ENCODE measurements at places on chromosomes 7 and 10.

DNA sequence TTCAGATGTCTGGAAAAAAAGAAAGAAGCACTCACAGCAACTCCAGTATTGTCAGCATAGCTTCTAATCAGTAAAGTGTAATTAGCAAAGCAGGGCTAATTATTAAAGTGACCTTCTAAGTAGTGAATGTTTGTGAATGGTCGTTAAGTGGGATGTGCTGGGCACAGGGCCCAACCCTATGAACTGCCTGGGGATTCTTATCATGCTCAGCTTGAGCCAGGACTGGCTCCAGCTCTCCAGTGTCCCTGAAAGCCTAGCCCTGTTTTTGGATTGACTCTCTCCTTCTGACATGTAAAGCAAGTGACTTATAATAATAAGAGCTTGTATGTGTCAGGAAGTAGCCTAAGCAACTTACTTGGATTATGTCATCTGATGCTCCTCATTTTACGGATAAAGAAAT, 9.5 kb upstream of the TBX20 start:
- DNase-seq = no peak

- DNase-seq = no peak
Measured at GRCh38 chr7:34438436-34438835, 219.6 kb upstream of the NPSR1 start.

DNA sequence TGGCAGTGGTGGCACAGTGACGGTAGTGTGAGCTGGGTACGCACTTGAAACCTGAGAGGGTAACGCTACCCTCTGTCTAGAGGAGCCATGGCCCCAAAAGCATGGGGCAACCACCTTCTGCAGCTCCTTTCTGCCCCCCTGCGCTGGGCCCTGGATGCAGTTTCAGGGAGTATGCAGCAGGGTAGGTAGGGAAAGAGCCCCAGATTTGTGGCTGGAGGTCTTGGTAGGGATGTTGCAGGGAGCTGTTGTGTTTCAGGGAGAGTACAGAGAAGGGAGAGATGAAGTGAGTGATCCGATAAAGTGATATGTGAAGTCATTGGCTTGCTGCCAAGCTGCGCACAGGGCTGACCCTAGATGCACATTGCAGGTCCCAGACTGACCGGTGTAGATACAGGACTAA, 2.7 kb upstream of the PGAM2 start:
- no peak for DNase-seq

DNA sequence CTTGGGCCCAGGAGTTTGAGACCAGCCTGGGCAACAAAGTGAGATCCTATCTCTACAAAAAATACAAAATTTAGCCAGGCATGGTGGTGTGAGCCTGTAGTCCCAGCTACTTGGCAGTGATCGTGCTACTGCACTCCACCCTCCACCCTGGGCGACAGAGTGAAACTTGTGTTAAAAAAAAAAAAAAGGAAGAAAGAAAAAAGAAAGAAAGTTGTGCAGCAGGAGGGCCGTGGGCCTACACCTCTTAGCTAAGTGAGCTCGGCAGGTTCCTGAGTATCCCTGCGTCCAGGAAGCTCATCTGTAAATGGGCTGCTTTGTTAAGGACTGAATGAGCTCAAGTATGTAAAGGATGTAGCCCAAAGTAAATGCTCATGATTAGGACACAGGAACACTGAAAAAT, 155.0 kb downstream of the RNF216 start:
- no peak for DNase-seq

DNA sequence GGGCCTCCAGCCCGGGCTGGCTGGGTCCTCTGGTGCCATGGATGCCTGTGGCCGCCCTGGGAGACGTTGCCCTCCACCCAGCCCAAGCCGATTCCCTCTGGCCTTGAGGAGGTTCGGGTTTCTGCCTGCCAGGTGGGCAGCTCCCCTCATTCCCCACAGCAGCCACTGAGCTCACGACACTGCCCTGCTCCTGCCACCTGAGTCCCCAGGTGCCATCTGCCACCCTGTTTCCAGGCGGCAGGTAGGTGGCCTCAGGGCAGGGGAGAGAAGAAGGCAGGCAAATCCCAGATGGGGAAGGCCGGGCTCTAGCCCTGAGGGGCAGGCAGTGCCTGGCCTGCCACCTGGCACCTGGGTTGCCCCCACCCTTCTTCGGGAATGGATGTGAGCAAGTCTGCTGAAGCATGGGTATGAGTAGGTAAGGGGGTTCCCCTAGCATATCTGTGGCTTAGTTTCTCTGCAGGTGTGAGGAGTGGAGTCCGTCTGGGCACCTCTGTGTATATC, 92.2 kb upstream of the PPIF start:
- no peak for DNase-seq

- peak; percentile 40 for DNase-seq
Measured at GRCh38 chr10:110207805-110208613, 604 bp downstream of the MXI1 start.

- DNase-seq = no peak
Measured at GRCh38 chr10:77072836-77073662, 564.6 kb downstream of the KCNMA1 start.

DNA sequence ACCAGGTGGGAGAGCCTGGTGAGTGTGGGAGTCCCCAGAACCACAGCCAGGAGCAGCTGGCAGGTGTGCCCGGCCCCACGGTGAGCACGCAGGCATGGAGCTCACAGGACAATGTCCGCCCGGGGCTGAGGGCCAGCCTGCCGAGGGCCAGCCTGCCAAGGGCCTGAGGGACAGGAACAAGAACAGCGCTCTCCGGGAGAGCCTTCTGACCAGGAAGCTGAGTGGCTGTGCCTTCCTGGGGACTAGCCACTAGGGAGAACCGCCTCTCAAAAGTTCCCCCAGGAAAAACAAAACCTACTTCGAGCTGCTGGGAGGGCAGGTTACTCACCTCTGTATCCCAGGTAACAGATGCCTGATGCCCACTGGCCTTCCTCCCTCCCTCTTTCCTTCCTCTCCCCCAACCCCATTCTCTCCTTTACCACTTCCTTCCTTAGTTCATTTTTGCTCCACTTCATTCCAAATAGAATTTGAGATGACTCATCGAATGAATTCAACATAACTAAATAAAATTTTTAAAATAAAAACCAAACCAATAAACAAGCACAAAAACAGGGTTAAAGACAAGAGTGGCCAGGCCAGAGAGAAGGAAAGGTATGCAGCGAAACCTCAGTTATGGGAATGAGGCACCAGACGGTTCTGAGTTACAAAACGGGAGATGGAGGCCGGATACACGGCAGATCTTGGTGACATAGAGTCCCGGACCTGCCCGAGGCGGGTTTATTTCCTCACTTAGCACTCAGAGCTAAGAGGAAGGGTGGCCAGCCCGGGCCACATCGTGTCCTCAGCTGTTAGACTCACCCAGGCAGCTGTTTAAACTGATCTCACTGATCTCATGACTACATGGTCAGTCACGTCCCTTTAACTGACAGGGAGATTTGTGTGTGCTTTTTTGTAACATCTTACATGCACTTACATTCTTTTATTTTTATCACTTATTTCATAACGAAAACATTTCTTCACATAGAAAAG, 128.5 kb downstream of the TNS3 start:
- DNase-seq = peak; percentile 55

- no peak for DNase-seq
Measured at GRCh38 chr10:78028438-78029268, 662 bp downstream of the POLR3A start.

- no peak for DNase-seq
Measured at GRCh38 chr10:32227802-32228201, 119.2 kb downstream of the EPC1 start.

DNA sequence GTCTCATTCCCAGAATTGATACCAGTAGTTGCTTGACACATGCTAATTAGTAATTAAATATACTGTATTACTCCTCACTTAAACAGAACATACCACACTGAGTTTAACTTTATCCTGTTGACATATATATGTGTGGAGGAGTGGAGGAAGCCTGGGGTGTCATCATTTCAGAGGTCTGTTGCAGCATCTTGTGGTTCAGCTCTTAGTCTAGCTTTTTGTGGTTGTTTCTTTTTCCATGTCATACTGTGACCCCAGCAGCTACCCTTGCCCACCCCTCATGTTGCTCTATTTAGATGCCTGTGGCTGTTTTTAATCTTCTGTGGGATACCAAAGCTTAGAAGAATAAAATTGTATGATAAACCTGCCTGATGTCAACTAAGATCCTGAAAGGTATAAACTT, 875.4 kb downstream of the LRMDA start:
- no peak for DNase-seq

GRCh38 chr7:56287429-56288138, 171.4 kb upstream of the NUPR2 start:
- peak; percentile 39 for DNase-seq

- no peak for DNase-seq
Measured at GRCh38 chr7:121689749-121690148, 183.2 kb upstream of the PTPRZ1 start.

GRCh38 chr10:76920581-76920980, 717.0 kb downstream of the KCNMA1 start:
- no peak for DNase-seq

- no peak for DNase-seq
Measured at GRCh38 chr7:138752518-138753149, 45.2 kb upstream of the TMEM213 start.

DNA sequence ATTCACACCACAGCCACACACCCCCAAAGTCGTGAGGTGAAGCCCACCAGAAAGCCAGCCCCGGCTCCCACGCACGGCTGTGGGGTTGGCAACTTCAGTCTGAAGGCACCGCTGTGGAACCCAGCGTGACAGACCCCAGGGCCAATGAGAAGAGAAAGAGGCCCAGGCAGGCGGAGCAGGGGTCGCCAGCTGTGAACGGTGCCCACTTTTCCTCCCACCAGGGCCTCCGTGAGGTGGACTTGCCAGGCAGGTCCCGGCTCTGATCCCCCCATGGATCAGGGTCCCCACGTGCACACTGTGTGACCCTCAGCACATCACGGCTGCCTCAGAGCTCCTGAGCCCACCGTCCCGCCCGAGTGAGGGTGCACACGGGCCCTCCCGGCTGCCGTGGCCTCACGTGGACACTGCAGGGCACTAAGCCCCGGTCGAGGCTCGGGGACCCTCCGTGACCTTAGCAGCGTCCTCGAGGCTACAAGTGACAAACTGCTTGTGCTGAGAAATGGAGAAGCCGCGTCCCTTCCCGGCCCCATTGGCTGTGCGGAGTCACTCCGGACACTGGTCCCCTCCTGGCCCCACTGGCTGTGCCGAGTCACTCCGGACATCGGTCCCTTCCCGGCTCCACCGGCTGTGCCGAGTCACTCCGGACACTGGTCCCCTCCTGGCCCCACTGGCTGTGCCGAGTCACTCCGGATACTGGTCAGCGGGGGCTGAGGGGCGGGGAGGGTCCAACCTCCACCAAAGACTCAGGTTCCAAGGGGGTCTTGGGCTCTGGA, 72.4 kb upstream of the PDGFA start:
- no peak for DNase-seq

GRCh38 chr10:48946891-48947500, 7.4 kb upstream of the LRRC18 start:
- DNase-seq = no peak

DNA sequence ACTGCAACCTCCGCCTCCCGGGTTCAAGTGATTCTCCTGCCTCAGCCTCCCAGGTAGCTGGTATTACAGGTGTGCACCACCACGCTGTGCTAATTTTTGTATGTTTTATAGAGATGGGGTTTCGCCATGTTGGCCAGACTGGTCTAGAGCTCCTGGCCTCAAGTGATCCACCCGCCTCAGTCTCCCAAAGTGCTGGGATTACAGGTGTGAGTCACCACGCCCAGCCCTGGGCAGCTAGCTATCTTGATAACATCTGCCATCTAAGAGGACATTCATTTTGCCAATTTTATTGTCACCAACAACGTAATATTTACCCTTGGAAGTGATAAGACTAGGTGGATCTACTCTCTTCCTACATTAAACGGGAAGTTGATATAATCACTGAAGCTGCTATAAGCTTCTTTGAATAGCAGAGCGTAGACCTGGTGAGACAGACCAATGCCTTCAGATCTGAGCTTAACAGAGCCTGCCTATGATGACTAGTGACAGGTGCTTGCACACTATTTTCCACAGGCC, 39.7 kb upstream of the SLC35B4 start:
- DNase-seq = no peak

- no peak for DNase-seq
Measured at GRCh38 chr7:133358708-133359107, 105.8 kb downstream of the EXOC4 start.

DNA sequence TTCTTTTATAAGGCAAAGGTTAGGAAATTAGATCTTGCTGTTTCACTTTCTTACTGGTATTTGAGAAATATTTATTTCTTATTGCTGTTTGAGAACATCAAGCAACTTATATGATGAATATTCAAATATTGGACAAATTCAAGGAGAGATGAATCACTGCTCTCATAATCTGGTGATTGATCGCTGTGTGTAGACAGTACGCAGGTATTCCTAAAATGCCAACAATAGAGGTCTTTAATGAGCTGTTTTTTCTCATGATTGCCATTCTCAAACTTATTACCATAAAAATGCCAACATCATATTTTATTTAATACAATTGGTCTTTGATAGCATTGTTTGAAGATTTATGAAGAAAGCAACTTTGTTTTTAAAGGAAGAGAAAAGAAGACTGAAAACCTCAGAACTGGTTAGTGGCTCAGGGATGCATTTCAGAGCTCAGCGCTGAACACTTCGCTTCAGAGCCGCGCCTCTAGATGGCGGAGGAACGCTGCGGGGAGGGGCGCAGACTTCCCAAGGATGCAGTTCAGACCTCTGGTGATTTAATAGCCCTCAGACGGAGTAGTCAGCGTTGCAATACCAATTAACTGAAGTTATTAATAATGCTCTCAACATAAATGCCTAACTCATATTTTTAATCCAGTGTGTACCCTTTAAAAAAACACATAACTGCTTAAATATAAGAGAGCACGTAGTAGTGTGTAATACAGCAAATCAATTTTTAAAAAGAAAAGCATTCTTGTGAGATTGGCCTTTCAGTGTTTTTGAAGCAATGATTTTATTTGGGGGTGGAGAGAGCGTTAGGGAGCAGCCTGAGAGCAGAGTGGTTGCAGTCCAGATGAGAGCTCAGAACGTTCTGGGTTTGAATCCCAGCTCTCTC, 38.5 kb upstream of the STEAP4 start:
- DNase-seq = peak; percentile 80

- DNase-seq = no peak
Measured at GRCh38 chr10:118753331-118754228, 1.2 kb downstream of the CACUL1 start.

DNA sequence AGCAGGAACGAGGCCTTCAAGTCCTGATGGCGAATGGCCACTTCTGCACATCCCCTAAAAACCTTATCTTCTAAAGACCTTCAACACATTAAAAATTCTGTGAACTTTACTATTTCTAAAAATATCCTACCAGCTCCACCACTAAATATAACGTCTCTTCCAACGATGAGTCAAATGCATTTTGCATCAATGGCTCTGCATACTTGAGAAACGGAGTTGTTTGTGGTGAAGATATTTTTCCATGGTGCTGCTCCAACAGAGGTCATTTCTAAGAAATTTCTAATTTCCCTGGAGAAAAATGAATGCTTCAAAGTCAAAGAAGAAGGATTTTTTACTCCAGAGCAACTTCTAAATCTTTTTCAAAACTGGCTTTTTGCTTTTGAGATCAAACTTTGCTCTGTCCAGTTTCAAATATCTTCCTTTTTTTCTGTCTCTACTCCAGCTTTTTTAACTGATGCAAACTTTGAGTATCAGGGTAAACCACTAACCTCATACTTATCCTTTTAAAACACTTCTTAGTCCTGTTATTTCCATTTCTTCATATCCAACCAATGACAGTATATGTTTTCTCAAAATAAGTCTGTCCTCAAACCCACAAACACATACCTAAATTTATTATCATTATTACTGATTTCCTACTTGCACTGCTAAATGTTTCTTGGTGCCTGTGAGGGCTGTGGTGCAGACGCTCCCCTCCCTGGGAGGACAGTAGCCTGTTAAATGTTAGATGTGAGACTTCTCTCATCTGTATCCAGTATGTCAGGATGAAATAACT, 258.1 kb downstream of the KLF6 start:
- no peak for DNase-seq
